D721Med (cell line): ENCODE measurements at places on chromosomes 5 and 9.
A peak's percentile ranks its signal among the peaks of the same experiment; 100 is the strongest.

DNA sequence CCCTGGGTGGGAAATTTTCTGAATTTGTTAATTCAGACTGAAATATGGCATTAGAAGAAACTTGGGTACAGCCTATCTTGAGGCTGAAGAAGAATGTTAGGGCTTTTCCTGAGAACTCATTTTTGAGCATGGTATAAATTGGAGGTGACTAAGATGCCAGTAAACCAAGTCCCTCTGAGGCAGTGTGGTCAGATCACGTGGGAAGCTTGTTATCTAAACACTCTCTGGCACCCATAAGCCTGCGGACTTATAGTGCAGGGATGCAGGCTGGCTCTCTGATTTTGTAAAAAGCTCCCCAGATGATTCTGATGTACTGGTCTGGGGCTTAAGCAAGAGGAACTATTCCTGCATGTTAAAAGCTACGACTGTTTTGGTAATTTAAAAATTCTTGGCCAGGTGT is 34.3 kb downstream of the MTMR12 start:
- DNase-seq, result no peak

DNA sequence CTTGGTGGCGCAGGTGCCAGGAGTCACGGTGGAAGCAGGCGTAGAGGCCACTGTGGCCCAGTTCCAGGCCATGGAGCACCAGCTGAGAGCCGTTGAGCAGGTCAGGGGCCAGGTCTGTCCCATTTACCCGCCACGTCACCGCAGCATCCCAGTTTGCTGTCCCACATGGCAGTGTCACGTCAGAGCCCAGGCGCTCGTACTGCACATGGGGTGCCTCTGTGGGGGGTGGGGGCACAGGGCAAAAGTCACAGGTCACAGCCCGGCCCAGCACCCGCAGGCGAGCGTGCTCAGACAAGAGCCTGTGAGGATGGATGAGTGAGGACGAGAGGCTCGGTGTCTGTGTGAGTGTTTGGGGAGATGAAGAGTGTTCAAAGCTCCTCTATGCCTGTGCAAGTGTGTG is 24.9 kb downstream of the CNTFR start:
- DNase-seq, result no peak

- DNase-seq, result no peak
Measured at GRCh38 chr5:178310130-178310865, 77.7 kb upstream of the PHYKPL start.

- DNase-seq, result no peak
Measured at GRCh38 chr5:160504906-160505305, 83.3 kb downstream of the PTTG1 start.

GRCh38 chr5:111829701-111830100 is 72.7 kb upstream of the NREP start:
- DNase-seq, result no peak

- no peak for DNase-seq
Measured at GRCh38 chr9:135204177-135204576, 116.7 kb downstream of the OLFM1 start.

GRCh38 chr5:170571875-170572852 is 68.3 kb downstream of the KCNIP1 start:
- no peak for DNase-seq

DNA sequence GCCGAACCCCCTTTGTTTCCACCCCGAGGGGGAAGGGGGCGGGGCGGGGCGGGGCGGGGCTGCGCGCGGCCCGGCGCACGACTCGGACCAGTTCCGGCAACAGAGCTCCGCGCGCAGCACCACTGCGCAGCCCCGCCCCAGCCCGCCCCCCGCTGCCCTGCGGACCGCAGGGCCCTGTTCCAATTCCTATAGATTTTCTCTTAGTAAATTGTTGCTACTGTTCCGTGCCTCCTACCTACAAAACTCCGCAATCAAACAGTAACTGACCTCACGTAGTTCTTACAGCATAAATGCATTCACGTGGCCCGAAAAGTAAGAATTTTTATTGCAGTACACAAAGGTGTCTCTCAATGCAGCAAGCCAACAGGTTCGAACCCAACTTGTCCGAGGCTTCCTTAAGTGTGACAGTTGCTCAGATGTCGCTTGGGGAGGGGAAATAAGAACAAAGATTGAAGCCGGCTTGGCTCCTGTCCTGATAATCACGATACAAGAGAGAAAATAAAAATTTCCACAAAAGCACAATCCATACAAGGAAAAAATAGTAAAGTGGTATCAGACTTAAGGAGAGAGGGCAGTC is 1.2 kb upstream of the RNF38 start:
- peak; percentile 69 for DNase-seq

DNA sequence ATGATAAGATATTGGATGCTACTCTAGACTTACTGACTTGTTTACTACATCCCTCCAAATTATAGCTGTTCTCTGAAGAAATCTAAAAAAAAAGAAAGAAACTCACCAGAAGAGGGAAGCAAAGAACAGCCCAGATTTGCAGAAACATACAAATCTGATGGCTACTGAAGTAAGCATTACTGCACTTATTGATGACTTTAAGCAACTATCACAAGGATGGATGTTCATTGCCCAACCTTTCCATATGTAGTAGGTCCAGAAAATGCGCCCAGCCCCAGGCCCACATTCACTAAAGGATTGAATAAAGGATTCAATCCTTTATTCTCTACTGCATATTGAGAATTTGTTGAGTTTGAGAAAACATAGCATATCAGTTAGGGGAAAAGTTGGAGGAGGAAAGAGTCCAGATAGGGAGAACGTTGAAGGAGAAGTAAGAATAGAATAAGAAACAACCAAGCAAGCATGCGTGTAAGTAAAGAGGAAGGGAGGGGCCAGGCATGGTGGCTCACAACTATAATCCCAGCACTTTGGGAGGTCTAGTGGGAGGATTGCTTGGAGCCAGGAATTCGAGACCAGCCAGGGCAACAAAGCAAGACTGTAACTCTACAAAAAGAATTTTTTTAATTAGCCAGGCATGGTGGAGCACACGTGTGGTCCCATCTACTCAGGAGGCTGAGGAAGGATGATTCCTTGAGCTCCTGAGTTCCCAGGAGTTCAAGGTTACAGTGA is 33.8 kb upstream of the DTWD2 start:
- no peak for DNase-seq

DNA sequence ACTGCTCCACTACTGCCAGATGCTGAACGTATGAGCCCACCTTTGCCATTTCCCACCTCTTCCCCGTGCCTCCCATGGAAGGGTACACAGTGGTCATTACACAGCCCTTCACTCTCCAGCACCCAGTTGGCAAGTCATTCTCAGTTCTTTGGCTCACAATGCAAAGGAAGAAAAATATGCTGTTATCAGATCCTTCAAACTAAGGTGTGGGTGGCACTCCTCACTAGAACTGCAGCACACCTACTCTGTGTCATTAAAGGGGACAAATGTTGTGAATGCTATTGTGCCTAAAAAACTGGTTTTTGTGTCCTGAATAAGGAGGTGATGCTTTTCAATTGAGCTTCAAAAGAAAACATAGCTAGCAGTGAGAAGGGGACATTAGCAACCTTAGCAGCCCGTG is 183.1 kb upstream of the SNX2 start:
- DNase-seq, result no peak

GRCh38 chr9:10612641-10613398 is at the start of gene PTPRD:
Gene PTPRD (minus strand): TSS chr9:10613002.
- peak; percentile 14 for DNase-seq

DNA sequence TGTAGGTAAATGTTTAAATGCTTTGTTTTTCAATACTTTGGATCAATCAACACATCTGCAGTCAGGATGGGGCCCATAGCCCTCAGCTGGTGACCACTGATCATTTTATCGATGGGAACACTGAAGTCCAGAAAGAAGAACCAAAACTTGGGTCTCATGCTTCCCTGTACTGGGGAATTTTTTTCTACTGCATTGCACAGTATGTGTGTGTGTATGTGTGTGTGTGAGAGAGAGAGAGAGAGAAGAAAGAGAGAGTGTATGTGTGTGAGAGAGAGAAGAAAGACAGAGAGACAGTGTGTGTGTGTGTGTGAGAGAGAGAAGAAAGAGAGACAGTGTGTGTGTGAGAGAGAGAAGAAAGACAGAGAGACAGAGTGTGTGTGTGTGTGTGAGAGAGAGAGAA is 202.9 kb upstream of the MSX2 start:
- no peak for DNase-seq

DNA sequence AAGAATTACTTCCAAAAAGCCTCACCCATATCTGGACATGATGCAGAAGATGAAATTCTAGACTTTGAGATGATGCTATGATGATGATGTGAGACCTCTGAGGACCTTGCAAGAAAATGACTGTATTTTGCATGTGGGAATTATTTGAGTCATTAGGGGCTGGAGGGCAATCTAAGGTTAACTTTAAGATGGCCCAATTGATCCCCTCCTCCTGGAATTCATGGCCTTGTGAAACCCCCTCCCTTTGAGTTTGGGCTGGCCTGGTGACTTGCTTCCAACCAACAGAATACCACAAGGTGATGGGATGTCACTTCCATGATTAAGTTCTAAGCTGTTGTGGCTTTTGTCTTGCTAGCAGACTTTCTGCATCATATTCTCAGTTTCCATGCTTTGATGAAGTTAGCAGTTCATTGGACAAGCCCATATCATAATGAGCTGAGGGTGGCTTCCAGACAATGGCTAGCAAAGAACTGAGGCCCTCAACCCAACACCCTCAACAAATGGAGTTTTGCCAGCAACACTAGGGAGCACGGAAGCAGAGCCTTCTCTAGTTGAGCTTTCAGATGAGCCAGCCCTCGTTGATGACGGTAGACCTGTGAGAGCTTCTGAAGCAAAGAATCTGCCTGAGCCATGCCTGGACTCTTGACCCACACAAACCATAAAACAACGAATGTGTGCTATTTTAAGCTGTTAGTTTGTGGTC is 7.4 kb upstream of the AMACR start:
- no peak for DNase-seq

GRCh38 chr9:120377268-120378159 is 202.5 kb downstream of the CDK5RAP2 start:
- DNase-seq, result no peak

- DNase-seq, result no peak
Measured at GRCh38 chr5:150256410-150257064, 33.0 kb downstream of the CAMK2A start.

DNA sequence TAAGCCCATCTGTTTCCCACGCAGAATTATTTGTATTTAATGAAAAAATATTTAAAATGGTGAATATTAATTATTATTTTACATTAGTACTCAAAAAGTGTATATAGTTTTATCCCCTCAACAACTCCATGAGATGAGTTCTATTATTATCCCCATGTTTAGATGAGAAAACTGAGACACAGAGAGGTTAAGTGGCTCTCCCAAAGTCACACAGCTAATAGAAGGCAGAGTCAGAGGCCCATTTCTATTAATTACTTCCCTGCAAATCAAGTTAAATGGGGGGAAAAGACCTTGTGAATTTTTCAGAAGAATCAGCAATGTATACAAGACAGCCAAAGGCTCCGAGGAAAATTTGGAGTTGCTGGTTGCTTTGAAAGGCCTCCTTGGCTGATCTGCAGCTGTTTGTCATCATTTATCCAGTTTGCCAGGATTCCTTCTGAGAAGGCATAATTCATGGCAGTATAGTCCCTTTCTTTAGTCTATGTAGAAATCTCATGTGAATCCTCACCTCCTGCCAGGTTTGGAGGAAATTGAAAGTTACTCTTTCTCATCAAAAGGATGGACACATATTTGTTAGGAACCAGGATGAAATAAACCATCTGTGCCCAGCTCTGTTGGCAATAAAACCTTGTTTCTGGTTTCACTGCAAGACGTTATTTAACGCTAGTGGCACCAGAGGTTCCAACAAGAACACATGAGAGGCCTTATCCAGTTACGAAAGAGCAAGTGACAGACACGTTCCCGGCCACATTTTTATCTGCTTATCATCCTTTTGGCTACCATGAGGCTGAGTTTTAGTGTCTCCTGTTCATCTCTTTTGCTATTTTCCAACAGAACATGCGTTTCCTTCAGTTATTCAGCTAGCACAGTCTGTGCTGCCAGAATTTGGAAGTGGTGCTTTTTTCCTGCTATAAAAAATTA is 621 bp downstream of the FYB1 start:
- no peak for DNase-seq
